ENCODE measurements at places on chromosomes 13 and 19. TPM values are rescaled to one million over a fixed set of nuclear protein-coding genes. Genes with fewer than 3 reads are reported as not detected.

The ZNF154 gene
- 0.87 TPM for total RNA-seq

The SYNE4 gene
- total RNA-seq, result not detected

The BEST2 gene
- not detected for total RNA-seq

The BRSK1 gene
- 7.0 TPM for total RNA-seq

The MAB21L1 gene
- under 0.01 TPM for total RNA-seq

The SULT2A1 gene
- total RNA-seq, result not detected

The SGCG gene
- 0.75 TPM for total RNA-seq

The TTC9B gene
- not detected for total RNA-seq

The OR7D2 gene
- total RNA-seq, result under 0.01 TPM

The CEACAM3 gene
- total RNA-seq, result not detected

The ZNF728 gene
- total RNA-seq, result 0.12 TPM

The LILRA6 gene
- total RNA-seq, result not detected

The LRRC25 gene
- 0.11 TPM for total RNA-seq

The TNFSF11 gene
- not detected for total RNA-seq

The TMEM38A gene
- 1.4 TPM for total RNA-seq

The SHISA2 gene
- total RNA-seq, result not detected

The MISP3 gene
- total RNA-seq, result 0.25 TPM

The NLRP11 gene
- not detected for total RNA-seq

The ANGPTL4 gene
- total RNA-seq, result 1.9 TPM

The TNPO2 gene
- 42.2 TPM for total RNA-seq

The PRODH2 gene
- total RNA-seq, result not detected

The FARP1 gene
- total RNA-seq, result 34.0 TPM

The UBE2L5 gene
- total RNA-seq, result not detected

The PROZ gene
- total RNA-seq, result not detected

The ZNF763 gene
- total RNA-seq, result 0.55 TPM

The ZNF221 gene
- total RNA-seq, result 8.7 TPM

The KLK4 gene
- not detected for total RNA-seq

The CYP4F11 gene
- total RNA-seq, result not detected

The LYPD3 gene
- 0.11 TPM for total RNA-seq

The C19orf67 gene
- total RNA-seq, result not detected

The LILRB4 gene
- total RNA-seq, result not detected

The KLK8 gene
- total RNA-seq, result not detected

The C19orf33 gene
- not detected for total RNA-seq

The LYL1 gene
- 0.77 TPM for total RNA-seq

Data from uterine smooth muscle cell (primary cell).